ENCODE measurements at places on chromosomes 6 and 20.

- DNase-seq = no peak
These were observed 146.3 kb downstream of the SOX4 start for GRCh38 chr6:21739838-21740237.

GRCh38 chr20:57996936-57997890 is 231.2 kb downstream of the ANKRD60 start:
- no peak for DNase-seq

DNA sequence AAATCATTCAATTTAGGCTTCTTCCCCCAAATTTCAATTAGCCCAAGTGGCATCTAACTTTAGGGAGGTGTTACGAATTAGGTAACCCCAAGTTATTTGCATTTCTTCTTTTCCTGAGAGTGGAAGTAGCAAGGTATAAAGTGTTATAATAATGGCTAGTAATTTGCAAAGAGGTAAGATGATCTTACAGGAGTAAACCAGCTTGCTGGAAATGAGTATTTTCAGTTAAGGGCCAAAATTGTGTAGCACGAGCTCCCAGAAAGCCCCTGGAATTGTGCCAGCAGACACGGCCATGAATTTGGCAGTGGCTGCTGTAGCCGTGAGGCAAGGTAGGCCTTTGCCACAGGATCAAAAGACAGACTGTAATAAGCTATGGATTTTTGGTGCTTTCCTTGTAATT is 38.0 kb downstream of the CITED2 start:
- no peak for DNase-seq

DNA sequence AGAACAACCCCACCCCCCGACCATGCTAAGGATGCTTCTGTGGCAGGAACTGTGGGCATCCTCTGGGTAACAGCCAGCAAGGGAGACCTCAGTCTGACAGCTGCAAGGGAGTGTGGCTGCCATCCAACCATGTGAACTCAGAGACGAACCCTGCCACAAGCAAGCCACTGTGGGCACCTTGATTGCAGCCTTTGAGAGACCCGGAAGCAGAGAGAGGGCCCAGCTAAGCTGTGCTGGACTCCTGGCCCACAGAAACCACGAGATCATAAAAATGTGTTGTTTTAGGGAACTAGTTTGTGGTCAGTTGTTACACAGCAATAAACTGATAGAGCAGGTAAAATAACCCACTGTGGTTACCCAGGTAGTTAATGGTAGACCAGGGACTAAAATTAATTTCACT is 414.6 kb downstream of the CDH26 start:
- DNase-seq = no peak

DNA sequence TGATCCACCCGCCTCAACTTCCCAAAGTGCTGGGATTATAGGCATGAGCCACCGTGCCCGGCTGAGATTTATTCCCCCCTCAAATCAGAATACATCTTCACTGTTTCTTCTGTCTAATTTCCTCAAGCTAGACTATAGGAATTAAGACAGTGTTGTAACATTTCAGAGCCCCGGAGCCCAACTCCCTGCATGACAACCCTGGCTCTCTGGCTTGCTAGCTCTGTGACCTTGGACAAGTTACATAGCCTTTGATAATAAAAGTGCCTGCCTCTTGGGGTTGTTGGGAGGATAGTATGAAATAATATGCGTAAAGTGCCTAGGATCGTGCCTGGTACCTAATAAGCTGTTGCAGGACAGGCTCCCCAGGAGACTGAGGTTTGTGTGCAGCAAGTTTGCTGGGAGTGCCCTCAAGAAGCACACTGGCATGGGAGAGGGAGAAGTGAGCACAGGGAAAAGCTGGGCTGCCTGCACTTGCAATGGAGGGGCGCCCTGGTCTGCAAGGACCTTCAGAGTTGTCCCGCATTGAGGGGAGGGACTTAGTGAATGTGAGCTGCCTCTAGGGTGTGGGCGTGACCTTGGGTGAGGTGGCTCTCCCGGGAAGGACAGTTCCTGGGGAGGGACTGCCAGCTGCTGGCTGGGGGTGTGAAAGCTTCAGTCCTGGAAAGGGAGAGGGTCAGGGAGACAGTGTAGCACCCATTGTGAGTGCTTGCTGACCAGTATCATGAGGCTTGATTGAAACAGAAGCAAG is 43.4 kb downstream of the TAF8 start:
- DNase-seq = no peak

DNA sequence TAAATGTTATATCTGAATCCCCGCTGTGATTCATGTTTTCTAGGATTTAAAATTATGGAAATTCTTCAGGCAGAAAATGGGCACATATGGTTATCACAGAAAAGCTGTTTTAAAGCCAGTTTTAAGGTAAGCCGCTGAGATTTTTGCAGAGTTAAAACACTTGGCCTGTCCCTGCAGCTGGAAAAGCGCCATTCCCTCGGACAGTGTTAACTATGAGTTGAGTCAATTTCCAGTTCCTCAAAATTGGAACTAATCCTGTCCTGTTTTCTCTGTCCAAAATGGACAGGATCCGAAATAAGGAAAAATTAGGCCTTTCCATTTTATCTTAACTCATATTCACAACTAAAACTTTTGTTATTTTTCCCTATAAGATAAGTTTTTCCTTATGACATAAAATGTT is 225.2 kb downstream of the SAMD5 start:
- no peak for DNase-seq

DNA sequence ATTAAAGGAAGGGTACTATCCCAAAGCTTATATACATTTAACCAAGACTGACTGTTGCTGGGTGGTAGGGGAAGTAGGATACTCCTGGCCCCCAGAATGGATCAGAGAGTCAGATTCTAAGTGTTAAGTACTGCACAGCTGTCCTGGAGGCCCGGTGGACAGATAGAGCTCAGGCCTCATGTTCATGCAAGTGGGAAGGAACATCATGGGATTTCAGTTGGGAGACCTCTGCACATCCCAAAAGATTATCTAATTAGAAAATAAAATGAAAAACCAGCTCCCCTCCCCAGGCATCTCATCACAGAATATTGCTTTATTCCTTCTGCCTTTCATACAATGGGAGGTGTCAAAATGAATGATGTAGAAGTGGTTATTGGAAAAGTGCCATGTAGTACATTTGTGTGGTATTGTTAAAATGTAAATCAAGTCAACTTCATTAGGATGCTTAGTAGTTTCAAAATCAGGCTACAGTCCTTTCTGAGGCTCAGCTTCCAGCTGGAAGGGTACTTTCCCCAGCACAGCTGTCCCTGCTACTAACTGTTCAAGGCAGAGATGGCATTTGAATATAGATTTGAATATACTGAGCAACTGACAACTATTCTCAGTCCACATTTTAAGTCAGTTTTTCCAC is 82.9 kb downstream of the SLC35B3 start:
- DNase-seq = no peak

DNA sequence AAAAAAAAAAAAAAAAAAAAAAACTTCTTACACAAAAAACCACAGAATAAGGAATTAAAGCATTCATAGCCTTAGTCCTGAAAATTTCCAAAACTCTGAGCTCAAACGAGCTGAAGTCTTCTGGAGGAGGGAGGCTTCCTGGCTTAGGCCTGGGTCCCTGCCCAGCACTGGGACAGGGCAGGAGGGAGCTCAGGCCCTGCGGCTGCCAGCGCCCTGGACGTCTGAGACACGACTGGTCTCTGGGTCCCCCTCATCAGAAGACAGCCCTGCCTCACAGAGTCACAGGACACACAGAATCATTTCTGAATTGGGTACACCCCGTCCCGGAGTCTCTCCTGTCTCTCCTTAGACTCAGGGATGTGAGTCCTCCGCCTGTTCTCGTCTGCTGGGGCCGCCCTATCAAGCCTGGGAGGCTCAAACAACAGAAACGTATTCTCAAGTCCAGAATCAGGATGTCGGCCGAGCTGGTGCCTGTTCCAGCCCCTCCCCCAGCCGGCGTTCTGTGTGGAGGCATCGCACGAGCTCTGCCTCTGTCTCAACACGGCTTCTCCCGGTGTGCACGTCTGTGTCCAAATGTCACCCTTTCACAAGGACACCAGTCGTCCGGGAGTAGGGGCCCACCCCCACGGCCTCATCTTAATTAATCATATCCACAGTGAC is 39.4 kb downstream of the ZBTB46 start:
- DNase-seq = no peak

DNA sequence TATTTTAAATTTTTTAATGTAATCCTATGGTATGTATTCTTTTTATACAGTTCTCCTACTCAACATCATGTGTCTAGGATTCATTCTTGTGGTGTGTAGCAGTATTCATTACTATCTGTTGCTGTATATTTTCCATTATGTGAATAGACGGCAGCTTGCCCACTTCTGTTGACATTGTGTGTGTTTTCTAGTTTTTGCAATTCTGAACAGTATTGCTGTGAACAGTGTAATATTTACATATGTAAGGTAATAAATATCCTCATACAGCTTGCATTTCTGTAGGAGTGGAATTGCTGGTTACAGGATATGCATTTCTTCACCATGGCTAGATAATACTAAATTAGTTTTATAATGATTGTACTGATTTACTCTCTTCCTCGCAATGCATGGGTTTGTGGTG is 51.9 kb downstream of the SCAF8 start:
- no peak for DNase-seq

DNA sequence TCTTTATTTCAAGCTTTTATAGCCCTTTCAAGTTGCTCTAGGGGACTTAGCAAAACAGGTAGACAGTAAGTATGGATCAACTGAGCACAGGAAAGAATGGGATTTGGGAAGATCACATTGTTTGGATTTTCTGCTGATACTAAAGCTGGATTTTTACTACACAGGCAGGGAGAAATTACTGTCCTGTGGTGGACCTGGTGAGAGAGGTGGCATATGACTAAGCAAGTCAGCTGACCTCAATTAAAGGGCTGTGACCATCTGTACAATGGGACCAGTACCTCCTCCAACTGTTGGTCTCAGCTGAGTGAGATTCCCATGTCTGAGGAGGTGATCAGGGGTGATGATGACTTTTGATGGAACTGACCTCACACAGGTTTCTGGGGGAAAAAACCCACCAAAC is 28.0 kb downstream of the RREB1 start:
- no peak for DNase-seq

DNA sequence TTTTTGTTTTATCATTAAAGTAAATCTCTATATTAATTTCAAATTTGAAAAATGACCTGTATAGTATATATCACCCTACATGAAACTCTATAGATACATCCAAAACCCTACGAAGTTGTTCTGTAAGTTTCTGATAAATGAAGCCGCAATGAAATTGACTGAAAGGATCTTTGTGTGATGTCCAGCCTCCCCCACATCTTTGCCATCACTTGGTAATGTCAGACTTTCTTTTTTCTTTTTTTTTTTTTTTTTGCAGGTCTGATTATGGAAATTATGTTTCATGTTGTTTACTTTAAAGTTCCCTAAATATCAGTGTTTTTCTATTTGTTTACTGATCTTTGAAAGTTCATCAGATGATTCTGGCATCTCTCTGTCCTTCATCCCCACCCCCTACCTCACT is 155.6 kb upstream of the CDH4 start:
- no peak for DNase-seq

DNA sequence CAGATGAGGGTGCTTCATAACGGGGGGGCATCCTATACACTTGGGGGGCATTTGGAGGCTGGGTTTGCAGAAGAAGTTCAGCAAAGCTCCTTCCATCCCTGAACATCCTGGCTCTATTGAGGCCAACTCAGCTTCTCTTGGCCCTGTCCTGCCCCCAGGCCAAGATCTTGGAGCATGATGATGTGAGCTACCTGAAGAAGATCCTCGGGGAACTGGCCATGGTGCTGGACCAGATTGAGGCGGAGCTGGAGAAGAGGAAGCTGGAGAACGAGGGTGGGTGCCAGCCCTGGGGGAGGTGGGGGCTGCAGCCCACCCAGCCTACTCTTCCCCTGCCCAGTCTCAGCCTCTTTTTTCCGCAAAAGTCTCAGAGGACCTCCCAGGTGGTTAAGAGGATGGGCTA is 17.2 kb downstream of the GDAP1L1 start:
- DNase-seq = no peak

DNA sequence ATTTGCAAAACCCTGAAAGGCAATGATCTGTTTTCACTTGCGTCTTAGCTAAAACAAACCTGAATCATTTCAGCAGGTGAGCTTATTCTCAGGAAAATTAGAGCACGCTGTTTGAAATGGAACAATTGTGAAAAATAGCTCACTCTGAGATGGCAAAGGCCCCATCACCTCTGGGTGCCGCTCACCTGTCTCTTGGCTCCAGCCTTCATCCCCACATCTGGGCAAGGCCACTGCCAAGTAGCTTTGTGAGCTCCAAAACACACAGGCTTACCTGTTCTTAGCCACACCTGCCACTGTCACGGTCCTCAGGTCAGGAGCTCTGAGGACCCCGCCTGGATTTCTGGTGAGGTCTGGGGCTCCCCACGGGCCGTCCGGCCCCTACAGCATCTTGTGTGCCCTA is 66.7 kb downstream of the SMOC2 start:
- no peak for DNase-seq

- DNase-seq = no peak
These were observed 100.1 kb downstream of the SLC23A2 start for GRCh38 chr20:4901031-4901818.

DNA sequence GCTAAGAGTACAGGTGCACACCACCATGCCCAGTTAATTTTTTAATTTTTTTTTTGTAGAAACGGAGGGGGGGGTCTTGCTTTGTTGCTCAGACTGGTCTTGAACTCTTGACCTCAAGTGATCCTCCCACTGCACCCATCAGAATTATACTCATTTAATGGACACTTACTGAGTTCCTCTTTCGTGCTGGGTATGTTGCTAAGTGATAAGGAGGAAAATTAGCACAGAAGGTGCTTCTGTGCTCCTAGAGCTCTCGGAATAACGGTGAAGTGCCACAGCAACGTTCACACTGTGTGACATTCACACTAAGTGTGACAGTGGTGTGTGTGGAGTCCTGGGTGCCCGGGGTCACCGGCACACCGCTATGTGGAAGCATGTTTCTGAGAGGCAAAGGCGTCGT is 32.1 kb upstream of the BMP6 start:
- DNase-seq = no peak

DNA sequence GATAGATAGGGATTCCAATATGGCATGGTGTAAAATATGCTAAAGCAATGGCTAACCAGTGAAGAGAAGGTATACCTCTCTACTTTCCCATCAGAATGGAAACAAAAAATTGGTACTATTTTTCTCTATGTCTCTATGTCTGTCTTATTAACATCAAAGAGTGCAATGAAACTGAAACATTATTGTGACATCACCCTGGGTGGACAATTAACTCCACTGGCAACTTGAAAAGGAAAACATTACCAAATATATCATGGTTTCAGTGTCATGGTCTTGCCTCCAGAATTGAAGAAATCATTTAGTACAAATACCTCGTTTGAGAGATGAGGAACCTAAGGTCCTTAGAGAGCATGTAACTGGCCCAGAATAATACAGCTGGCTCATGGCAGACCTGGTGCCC is 1132.5 kb upstream of the MAP3K7 start:
- DNase-seq = no peak

DNA sequence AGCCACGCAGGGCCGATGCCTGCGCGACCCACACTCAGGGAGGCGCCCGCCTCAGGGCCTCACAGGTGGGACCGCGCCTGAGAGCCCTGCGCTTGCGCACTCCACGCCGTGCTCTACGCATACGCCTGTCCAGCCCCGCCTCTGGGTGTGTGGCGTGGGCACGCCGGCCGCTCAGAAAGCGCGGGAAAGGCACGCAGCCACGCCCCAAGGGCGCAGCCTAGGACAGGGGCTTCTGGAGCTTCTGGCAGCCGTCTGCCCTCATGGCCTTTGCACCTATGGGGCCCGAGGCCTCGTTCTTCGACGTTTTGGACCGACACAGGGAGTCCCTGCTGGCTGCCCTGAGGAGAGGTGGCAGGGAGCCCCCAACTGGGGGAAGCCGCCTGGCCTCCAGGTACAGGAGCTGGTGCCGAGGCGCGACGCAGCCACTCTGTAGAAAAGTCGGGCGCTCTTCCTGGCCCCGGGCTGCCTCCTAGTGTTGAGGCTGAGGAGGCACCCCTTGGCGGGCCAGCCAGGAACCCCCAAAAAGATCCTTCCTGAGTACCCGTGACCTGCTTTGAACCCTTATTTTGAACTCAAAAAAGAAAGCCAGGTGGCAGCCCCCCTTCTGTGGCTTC is at the start of gene SPO11:
Gene SPO11, plus strand, starts transcription at position 196 of the 614 bp plus-strand sequence. Its CDS starts 65 bp downstream, at position 261.
- no peak for DNase-seq
